NCI-H1694 treated with DMSO at 0.1 percent for 48 hours (cell line): ENCODE measurements at places on chromosomes 1 and 21.

GRCh38 chr1:100347009-100347966 is 5.0 kb upstream of the CDC14A start:
- no peak for DNase-seq

DNA sequence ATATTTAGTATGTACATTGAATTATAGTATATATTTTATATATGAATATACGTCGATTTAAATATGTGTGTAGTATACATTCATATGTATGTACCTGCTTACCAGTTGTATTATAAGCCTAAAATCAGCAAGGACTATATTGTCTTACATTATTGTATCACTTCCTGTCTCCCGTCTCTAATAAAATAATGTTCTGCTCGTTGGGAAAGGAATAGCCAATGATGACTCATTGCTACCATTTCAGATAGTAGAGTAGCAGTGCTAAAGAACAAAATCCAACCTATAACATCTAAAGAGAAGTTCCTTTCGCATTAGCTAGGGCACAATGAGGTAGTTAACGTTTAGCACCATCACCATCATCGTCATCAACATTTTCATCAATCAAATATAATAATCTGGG is 39.9 kb upstream of the SMYD2 start:
- no peak for DNase-seq

GRCh38 chr1:203381151-203381751 is 30.3 kb upstream of the FMOD start:
- DNase-seq: no peak

DNA sequence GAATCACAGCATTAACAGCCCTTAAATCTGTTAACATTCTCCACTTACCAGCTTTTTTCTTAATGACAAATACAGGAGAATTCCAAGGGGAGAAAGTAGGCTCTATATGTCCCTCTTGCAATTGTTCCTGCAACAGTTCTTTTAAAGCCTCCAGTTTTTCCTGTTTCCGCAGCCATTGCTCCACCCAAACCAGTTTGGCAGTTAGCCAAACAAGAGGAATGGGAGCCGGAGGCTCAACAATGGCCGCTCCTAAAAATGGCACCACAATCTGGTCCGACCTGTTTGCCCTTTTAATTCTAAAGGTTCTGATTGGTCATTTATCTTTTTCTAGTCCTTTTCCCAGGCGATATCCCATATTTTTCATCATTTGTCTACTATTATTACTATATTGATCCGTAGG is 14.0 kb upstream of the L1TD1 start:
- DNase-seq: peak; percentile 59

- no peak for DNase-seq
These were observed 488.0 kb upstream of the B3GALT2 start for GRCh38 chr1:193674292-193674944.

DNA sequence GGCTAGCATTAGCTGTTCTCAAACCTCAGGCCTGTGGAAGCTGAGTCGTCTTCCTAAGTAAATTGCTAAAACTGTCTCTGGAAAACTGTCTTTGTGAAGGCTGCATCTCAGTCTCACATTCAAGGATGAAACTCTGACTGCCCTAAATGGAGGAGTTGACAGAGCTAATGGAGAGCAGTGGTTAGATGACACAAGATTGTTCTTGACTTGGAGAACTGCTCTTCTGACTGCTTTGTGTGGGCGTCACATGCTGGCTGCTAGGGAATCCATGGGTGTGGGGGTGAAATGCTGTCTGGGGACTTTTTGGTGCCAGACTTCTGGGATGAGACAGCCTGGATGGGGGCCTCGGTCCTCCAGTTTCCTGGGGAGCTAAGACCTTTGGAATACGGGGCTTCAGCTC is 24.5 kb upstream of the TSPAN2 start:
- no peak for DNase-seq

DNA sequence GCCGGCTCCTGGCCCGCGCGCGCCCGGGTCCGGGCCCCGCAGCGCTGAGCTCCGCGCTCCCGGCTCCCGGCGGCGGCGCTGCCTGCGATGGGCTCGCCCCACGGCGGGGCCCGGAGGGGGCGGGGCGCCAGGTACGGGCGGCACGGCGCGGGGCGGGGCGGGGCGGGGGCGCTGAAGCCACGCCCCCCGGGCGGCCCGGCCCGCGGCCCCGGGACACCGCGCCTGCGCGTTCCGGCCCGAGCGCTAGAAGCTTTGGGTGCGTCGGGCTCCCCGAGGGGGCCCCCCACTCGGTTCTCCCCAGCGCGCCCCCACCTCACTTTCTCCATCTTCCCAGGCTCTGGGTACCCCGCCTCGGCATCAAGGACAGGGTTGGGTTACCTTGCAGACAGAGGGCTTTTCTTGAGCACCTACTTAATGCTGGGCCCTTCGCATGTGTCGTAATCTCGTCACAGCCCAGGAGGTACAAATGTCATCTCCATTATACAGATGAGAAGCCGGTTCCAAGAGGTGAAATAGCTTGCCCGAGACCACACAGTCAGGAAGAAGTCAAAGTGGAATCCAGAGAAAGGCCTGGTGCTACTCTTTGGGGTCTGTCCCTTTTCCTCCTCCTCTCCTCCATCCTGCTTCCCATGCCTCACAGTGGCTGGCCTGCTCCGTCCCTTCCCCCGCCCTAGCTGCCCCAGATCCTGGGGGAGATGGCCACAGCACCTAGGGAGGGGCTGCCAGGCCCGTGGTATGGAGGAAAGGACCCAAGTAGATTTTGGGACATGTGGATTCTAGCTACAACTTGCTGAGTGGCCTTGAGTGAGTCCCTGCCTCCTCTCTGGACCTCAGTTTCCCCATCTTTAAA is 46.5 kb downstream of the RAP1GAP start:
- DNase-seq: no peak

DNA sequence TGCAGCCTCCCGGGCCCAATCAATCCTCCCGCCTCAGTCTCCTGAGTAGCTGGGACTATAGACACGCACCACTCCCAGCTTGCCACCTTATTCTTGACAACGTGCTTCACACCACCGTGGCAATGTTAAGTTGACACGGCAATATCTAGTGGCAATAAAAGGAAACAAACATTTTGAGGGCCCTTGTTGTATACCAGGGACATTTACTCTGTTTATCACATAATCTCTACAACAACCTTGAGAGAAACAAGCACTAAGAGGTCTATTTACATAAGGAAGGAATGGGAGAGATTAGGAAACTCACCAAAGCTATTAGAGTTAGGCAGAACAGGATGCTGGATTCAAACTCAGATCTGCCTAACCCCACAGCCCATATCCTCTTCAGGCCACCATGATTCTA is 3.1 kb downstream of the KLHDC8A start:
- DNase-seq: no peak

- no peak for DNase-seq
These were observed 42.2 kb downstream of the H3-3A start for GRCh38 chr1:226104671-226105121.

DNA sequence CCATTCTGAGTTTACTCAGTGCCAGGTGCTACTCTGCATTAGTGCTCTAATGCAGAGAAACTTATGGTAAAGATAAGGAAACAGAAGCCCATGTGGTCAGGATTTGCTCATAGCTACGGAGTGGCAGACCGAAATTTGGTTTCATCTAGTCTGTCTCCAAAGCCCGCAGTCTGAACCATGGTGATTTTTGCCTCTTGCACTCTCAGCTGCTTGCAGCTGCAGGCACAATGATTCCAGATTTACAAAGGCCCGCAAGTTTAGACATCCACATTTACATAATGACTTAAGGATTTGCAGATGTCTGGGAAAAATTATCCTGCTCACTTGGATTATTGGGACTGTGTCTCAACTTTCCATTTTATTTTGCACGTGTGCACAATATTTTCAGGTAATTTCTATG is 161.3 kb upstream of the KCNJ6 start:
- no peak for DNase-seq

DNA sequence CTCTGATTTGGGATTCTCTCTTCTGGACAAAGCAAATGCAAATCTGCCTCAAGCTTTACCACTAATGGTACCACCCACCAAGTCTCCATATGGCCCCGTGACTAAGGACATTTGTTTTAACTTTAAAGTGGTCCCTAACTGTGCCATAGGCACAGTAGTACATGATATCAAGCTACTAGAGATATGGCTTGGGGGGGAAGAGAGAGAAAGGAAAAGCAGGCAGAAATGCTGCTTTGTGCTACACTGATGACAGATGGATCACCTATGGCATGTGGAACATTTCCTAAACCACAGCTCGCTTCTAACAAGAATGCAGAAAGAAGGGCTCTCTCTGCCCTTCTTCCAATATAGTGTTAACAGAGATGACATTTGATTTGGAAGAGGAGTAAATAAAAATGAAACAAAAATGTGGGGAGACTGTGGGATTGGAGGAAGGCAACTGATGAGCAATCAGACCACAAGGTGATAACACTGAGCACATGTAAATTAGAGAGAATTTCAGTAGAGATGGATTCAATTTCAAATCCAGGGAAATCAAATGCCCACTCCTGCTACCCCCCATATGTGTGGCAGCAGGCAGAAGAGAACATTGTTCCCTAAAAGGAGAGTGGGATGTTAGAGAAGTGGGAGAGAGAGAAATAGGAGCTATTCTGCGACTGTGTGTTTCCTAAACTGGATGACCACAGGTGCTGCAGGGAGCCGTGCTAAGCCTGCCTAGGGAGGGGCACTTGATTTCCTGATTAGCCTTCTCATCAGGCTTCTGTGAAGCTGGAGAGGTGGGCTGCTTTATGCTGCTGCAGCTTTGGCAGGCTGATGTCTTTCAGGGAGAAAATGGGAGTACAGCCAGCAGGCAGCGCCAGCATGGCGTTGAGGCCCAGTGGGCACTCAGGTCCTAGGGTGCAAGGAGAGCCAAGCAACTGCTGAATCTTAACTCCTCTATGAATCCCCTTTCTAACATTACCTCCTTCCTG is 75.3 kb downstream of the ZNF648 start:
- DNase-seq: no peak

DNA sequence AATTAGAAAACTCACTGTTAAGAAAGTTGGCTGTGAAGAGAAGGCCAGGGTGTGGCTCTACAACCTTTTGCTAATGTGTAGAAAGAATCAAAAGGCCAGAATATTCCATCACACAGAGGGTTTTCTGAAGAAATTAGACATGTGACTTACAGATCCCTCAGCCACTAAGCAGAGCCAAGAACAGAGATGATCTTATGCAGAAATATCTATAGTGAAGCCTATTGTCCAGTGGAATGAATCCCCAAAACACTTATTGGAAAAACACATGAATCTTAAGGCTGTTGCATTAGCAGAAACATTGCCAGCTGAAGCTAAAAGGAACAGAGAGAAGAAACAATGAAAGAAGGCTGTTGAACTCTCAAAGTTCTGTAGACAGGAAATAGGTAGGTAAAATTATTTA is 979.2 kb downstream of the MRPL39 start:
- DNase-seq: no peak

- no peak for DNase-seq
These were observed 11.4 kb upstream of the IL10RB start for GRCh38 chr21:33254766-33255165.

DNA sequence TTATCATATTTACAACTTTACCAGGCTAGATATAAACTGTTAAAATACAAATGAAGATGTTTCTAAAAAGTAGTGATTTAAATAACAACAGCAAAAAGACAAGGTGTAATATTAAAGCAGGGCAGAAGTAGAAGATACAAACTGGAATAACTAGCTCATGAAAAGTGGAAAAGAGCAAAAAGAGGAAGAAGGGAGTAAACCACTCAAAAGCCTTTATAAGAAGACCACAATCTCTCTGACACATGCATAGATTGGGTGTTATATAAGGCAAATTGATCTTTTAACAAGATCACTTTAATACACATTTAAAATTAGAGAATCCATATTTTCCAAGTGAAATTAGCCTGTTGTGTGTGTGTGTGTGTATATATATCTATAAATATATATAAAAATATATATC is 5.0 kb downstream of the DENND1B start:
- DNase-seq: no peak

GRCh38 chr1:97164276-97164639 is 442.7 kb downstream of the PTBP2 start:
- DNase-seq: no peak

DNA sequence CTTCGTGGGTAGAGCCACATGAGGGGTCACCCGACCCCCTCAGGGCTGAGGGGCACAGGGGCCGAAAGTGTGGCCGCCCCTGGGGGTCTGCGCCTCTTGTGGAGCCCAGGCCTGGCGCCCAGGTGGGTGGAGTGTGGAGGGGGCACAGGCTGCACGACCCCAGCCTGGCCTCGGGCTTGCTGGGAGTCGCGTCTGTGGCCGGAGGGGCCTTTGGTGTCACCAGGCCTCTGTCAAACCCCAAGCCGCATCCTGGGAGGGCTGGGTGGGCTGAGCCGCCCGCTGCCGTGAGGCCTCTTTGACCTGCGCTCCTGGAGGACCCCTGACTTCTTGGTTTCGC is 60.7 kb downstream of the FAAP20 start:
- no peak for DNase-seq

GRCh38 chr1:203202431-203203245 is 16.1 kb upstream of the CHI3L1 start:
- DNase-seq: no peak

GRCh38 chr1:65952696-65953095 is 160.0 kb downstream of the PDE4B start:
- DNase-seq: no peak

GRCh38 chr1:54095546-54096226 is 42.3 kb downstream of the TCEANC2 start:
- no peak for DNase-seq

DNA sequence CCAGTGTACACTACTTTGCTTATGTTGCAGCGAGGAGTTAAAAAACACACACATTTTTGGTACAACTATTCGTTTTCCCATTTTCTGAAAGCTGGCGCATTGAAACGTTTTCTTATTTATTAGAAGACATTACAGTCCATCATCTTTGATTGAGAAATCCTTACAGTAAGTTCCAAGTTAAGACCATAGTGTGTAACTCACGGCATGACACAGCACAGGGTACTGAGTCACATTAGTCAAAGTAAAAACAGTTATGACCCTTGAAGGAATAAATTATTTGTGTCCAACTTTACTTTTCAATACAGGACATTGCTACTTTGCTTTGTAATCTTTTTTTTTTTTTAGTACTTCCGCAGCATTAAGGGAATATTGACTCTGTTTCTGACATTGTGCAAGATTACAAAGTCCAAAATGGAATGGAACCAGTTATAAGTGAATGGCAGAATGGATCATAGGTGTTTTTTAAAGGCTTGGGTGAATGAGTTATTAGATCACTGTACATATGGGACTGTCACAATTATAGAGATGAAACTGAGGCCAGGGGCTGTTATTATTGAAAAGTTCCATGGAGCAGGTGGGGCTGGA is 11.7 kb downstream of the PTGFRN start:
- no peak for DNase-seq

GRCh38 chr1:187960125-187960638 is 1131.4 kb downstream of the PLA2G4A start:
- DNase-seq: no peak

GRCh38 chr1:77010937-77011336 is 143.7 kb downstream of the ST6GALNAC5 start:
- no peak for DNase-seq

DNA sequence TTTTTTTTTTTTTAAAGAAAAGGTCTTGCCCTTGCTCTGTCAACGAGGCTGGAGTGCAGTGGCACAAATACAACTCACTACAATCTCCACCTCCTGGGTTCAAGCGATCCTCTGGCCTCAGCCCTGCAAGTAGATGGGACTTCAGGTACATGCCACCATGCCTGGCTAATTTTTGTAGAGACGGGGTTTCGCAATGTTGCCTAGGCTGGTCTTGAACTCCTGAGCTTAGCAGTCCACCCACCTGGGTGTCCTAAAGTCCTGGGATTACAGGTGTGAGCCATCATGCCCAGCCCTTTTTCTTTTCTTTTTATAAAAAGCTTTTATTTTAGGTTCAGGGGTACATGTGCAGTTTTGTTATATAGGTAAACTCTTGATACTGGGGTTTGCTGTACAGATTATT is 47.2 kb downstream of the TLR5 start:
- DNase-seq: no peak
